ENCODE measurements at places on chromosomes 4 and X. TPM values are rescaled to one million over a fixed set of nuclear protein-coding genes. Genes with fewer than 3 reads are reported as not detected.

The PDGFC gene
- 87.6 TPM for total RNA-seq

The TLR2 gene
- total RNA-seq: 0.58 TPM

The TACR3 gene
- total RNA-seq: 0.44 TPM

The PAGE2B gene
- total RNA-seq: not detected

The FAT4 gene
- total RNA-seq: 18.5 TPM

The MTMR8 gene
- 1.2 TPM for total RNA-seq

Measured in smooth muscle cell of trachea (primary cell).